ENCODE measurements at places on chromosomes 13 and 19.

DNA sequence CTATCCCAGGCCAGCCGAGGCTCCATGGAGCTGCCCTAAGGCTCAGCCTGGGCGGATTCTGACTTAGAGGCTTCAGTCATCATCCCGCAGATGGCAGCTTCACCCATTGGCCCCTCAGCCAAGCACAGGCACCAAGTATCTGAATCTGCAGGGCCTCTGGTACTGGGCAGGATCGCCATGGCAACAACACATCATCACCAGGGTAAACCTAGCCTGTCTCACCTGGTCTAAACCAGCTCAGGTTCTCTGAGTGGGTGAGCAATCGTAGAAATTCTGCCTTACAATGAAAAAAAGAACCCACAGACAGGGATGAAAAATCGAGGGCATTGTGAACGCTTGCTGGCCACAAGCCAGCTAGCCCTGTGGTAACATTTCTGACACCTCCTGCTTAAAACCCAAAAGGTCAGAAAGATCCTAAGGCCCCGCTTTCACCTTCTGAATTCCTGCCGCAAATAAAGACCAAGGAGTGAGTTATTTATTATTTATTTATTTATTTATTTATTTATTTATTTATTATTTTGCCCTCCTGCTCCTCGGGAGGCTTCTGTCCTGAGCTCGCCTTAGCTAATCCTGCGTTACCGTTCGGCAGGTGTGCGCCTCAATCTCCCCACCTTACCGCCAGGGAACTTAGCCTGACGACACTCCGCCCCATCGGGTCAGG is 12.0 kb upstream of the CEACAM21 start:
- no peak for DNase-seq

DNA sequence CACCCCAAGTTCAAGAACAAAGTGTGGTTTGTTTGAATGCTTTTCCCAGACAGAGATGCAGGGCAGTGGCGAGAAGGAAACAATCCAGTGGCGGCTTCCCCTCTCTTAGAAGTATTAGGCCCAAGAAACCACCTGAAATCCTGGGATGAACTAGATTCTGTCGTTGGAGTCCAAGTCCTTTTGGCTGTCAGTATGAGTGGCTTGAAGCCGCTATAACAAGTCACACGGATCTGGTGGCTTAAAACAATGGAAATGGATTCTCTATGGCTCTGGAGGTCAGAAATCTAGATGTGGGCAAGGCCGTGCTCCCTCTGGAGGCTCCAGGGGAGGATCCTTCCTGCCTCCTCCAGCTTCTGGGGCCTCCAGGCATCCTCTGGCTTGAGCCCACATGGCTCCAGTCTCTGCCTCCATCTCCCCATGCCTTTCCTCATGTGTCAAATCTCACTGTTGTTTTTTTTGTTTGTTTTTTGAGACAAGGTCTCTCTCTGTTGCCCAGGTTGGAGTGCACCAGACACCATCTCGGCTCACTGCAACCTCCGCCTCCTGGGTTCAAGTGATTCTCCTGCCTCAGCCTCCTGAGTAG is 97.7 kb downstream of the GNG7 start:
- no peak for DNase-seq

DNA sequence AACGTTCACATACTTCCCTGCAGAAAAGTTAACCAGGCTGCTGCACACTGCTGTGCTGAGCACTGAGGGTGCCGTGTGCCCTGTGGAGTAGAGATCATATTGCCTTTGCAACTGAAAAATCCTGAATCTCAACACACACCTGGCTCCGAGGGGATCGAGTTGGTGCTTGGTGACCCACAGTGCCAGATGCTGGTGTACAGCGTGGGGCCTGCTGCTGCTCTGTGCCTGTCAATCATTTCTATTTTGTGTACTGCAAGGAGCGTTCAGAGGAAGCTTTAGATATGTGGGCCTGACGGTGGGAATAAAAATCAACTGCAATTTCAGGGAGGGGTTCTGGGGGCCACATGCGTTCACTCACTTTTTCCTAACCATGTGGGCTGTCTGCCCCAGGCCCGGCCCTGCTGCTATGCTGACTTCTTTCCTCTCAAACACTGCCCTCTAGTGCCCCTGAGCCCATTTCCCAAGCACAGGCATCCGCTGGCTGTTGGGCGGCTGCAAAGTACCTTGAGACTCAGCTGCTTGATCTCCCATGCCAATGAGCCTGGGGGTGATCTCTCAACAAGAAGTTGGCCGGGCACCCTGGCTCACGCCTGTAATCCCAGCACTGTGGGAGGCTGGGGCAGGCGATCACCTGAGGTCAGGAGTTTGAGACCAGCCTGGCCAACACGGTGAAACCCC is 9.7 kb upstream of the LENG8 start:
- no peak for DNase-seq

DNA sequence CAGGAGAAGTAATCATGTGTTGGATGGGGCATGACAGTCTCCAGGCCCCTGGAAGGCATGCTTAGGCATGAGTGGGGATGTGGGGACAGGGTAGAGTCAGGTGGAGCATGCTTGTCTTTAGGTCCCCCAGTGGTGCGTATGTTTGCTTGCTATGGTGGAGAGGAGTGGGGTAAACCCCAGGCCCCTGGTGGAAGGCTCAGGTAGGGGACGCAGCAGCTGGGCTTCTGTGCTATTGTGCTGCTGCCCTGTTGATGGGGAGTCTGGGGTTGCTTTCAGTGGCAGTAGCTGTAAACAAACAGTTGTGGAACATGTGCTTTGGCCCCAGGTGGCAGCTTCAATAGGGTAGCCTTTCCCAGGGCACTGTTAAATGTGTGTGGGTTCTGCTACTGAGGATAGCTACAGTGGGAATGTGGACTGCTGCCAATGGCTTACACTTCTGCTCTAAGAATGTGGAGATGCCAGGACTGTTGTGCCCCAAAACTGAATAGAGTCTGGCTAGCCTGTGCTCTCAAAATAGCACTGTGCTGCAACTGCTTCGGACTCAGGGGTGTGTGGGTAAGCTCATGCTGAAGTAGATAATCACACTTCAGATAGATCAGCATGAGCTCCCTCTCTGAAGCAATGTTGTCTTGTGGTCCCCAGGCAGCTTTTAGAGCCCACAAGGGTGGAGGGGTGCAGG is 1257.3 kb downstream of the DIAPH3 start:
- no peak for DNase-seq

DNA sequence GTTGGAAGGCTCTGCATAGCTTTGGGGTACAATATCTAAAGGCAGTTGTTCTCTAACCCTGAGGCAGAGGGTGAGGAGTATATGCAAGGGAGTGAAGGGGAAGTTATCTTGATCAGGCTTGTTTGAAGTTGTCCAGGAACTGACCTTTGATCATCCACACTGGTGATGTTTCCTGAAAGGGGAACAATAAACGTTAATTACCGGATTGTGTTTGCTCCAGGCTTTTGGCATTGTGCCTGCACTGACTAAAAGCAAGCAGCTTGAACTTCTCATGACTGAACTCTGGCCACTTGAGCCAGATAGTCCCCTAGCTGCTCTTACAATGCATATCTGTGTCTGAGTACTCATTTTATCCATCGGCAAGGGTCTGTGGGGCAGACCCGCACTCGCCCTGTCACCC is 27.0 kb upstream of the ZNF726 start:
- no peak for DNase-seq

DNA sequence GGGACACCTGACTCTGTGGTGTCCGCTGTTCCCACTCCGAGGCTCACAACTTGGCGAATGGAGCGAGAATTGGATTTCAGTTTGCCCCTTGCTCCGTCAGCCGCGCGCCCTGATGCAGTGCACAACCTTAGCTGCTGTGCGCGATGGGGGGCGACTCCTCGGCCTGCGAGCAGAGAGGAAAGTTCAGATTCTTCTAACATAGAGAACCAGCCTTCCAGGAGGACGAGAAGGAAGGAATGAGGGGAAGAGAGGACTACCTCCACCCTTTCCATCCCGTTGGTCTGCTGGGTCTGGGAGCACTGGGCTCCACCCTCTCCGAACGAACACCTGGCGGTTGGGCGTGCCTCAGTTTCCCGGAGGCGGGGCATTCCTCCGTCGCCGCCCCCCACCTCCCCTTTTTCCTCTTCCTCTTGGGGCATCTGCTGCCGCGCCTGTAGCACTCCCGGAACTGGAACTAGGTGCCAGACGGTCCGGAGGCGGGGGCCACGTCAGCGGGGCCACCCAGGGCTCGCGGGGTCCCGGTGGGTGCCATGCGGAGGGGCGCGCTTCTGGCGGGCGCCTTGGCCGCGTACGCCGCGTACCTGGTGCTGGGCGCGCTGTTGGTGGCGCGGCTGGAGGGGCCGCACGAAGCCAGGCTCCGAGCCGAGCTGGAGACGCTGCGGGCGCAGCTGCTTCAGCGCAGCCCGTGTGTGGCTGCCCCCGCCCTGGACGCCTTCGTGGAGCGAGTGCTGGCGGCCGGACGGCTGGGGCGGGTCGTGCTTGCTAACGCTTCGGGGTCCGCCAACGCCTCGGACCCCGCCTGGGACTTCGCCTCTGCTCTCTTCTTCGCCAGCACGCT is at the start of gene KCNK6:
Gene KCNK6 (plus strand): TSS at position 425 of the 838 bp plus-strand sequence. CDS start 106 bp downstream, at position 531.
- DNase-seq: peak; percentile 14

GRCh38 chr13:30314069-30314468 is 6.7 kb upstream of the KATNAL1 start:
- DNase-seq: no peak

DNA sequence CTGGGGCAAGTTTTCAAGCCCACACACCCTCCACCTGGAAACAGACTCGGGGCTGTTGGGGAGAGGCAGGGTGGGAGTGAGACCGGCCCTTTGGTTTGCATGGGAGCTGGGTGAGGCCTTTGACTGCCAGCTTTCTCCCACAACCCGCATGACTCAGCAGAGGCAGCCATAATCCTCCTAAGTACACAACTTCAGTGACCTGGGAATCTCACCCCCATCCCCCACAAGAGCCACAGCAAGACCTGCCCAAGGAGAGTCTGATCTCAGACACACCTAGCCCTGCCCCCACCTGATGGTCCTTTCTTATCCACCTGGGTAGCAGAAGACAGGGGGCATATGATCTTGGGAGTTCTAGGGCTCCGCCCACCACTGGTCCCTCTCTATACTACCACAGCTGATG is 1615.4 kb downstream of the EFNB2 start:
- DNase-seq: no peak

- DNase-seq: no peak
Observed at GRCh38 chr19:28827382-28827781, 385.6 kb downstream of the UQCRFS1 start.

DNA sequence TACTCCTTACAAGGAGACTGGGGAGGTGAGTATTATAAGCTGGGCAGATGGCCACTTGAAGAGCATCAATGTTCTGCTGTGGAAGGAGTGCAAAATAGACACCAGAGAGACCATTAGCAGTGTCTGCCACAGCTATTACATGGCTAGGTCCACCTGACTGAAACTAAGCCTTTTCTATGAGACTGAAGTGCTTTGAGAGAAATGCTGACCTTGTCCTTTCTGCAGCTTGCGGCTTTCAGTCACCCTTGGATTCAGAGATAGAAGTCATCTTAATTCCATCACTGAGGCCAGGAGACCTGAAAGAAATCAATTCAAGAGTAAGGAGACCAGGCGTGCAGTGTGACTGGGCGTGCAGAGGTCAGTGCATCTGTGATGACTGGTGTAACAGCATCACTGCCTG is 1.3 kb upstream of the ZFP28 start:
- no peak for DNase-seq

DNA sequence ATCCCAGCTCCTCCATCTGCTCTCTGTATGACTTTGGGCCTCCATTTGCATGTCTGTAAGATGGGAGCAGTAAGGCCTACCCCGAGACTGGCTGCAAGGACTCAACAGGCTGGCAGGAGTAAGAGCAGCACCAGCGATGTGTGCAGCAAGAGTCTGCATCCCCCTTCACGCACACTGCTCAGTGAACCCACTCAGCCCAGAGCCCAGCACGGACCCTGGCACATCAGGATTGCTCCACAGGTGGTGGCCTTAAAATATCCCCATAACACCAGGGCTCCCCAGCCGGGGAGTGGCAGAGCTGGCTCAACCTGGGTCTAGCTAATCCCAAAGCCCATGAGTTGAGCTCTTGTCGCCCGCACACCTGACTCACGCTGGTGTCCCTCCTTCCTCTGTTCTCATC is 23.4 kb downstream of the VRK3 start:
- no peak for DNase-seq

DNA sequence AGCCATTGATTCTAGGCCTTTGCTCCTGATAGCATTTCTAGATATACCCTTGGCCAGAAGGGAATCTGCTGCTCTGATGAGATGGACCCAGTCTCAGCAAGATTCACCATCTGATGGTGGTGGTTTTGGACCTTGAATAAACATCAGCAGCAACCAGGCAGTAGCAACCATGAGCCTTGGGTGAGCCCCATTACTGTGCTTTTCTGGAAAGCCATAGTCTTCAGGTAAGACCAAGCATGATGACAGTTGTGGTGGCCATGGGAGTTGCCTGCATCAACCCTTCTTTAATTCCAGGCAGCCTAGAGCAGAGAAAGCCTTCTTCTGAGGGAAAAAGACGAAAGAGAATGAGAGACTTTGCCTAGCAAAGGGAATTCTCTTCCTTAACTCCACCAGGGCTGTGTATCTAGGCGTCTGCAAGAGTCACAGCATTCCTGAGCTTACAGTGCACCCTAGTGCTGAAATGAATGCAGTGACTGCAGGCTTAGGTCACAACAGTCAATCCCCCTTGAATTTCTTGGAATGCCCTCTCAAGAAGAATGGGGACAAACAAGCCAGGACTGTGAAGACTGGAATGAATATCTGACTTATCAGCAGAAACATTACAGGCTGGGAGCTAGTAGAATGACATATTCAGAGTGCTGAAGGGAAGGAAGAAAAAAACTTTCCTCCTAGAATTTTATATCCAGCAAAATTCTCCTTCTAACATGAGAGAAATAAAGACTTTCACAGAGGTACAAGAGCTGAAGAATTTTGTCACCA is 942.4 kb upstream of the PCDH20 start:
- DNase-seq: no peak

DNA sequence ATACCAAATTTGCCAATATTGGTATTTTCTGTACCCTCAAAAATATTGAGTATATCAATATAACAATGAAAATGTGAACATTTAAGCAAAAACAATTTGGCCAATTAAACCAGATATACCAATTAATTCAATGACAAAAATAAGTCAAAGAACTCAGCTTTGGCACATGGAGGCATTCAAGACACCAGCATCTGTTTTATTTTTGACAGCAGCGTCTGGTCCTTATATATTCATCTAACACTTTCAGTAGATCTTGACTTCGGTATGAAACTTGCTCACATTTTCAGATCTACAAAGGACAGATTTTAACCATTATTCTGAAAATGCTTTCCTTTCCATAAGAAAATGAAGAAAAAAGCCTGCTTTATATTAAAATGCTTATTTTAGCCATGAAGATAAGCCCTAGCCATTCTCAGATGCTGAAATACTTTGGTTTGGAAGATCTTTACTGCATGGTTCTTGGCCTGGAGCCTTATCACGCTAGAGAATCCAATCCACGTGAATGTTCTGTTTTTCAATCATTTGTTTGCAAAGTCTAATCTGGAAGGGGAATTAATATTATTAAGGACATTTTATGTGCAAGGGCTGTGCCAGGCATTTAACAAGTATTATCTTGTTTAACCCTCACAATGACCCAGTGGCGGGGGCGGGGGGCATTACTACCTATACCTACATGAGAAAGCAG is 132.2 kb downstream of the DLEU7 start:
- DNase-seq: no peak

All from stimulated activated CD8-positive, alpha-beta memory T cell treated with anti-CD3 and anti-CD28 coated beads, Interleukin-15, amount 100 ng/mL, for 1 hour (primary cell).